ENCODE measurements at places on chromosomes 5 and 9.

DNA sequence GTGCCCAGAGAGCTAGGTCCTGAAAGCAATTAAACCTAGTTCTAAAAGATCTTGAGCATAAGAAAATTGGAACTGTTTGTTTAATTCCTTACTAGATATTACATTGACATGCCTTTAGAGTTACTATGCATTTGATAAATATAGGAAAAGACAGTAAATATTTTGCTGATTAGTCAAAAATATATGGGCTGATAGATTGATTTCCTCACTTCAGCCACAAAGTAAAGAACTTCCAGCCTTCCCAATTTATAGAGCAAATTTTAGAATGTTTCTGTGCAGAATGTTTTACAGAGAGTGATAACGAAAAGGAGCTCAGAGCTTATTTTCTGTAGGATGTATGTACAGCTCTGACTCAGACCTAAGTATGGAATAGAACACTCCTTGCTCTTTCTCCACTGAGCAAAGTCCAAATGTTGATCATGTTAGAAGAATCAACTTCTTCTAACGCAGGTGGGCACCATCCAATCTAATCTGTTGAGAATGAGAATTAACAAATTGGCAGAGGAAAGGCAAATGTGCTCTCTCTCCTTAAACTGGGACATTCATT lies 72.9 kb upstream of the PAM start:
- DNase-seq = no peak

DNA sequence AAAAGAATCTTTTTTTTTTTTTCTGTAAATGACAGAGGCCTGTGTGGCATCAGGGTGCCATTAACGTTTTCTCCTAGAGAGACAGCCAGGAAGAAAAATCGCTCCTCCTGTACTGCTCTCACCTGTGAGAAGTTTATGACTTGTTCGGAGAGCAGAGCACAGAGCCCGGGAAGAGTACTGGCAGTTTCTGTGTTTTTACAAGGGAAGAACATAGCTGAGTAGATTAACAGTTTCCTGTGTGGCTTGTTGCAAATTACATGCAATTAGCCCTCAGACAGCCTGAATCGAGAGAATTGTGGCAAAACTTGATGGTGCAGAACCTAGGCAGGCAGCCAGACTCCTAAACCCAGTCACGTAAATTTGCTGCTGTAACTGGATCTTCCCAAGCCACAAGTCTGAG lies 32.1 kb downstream of the PRKACG start:
- no peak for DNase-seq

DNA sequence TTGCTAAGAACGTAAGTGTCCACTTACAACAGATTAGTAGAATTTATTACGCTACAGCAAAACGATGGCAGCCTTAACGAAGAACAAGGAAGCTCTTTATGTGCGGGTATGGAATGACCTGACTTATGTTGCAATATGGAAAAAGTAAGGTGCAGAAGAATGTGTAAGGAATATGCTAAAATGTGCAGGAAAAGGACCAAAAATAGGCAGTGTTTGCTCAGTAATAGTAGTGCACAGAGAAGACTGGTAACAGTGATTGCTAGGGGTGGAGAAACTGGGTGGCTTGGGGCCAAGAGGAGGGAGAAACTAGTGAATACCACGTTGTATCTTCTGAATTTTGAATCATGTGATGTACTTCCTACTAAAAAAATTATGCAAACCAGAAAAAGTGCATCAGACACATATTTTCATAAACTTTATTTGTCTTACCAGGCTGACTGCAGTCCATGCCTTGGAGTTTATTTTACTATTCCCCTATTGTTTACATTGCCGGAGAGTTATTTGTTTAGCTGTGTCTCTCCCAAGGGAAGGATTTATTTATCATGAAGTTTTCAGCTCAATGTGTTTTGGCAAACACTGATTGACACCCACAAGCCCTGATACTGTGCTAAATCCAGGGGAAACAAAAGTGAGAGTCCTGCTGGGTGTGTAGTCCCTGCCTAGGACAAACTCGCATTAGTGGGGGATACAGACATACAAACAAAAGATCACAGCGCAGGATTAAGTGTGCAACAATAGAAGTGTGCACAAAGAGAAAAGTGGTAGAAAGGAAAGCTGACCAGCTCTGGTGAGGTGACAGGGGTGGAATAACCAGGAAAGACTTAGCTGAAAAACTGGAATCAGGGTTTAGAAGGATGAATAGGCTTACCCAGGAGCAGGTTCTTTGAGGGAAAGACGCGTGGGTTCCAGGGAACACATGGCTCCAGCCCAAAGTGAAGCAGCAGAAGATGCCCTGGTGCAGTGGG lies 34.0 kb upstream of the ZNF484 start:
- DNase-seq = no peak

DNA sequence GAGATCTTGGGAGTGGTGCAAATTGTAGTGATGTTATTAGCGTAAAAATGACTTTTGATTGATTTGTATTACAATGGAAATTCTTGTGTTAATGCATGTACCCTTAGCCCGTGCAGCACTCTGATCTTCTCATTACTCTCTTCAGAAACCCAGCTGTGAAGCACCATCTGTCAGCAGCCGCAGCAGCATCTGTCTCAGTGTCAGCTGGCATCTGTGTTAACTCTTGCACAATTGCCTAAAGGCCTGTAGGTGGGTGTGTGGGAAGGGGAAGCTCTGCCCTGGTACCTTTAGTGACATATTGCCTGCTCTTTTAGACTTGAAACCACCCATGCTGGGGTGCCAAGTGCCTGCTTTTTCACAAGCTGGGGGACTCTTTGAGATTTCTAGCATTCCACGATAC lies 101.3 kb downstream of the FBXL7 start:
- DNase-seq = no peak

DNA sequence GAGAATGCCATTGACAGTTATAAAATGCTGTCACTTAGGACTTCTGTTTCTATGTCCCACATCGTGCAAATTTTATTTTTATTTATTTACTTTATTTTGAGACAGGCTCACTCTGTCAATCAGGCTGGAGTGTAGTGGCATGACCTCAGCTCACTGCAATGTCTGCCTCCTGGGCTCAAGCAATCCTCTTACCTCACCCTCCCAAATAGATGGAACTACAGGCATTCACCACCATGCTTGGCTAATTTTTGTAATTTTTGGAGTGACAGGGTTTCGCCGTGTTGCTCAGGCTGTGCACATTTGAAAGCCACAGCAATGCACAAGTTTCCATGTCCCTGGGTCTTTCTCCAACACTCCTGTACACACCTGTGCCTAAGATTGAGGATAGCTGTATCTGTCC lies 51.8 kb downstream of the ADAMTS16 start:
- no peak for DNase-seq

GRCh38 chr5:132277971-132278853 lies 16.0 kb upstream of the SLC22A4 start:
- DNase-seq = no peak

DNA sequence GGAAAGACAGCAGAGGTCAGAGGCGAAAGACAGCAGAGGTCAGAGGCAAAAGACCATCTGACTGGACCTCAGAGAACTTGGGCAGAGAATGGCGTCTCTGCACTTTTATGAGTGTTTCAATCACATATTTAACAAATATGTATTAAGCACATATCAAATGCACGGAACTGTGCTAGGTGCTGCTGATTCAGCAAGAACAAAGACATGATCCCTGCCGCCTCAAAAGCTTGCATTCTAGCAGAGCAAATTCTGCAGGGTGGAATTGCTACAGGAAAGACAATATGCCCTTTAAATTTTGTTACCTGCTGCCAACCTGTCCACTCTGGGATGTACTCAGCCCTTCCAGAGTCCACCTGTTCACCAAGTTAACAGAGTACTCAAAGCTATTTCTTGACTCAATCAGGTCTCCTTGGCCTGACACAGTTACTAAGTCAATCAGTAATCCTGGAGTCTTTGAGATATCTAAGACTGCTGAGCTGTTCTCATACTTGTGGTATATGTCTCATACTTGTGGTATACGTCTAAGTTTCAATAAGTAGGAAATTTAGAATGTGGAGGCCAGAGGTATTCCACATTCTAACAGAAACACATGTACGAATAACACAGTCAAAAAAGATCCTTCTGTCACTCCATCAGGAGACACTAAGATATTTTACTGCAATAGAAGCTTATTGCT lies 131.8 kb downstream of the GNAQ start:
- no peak for DNase-seq

DNA sequence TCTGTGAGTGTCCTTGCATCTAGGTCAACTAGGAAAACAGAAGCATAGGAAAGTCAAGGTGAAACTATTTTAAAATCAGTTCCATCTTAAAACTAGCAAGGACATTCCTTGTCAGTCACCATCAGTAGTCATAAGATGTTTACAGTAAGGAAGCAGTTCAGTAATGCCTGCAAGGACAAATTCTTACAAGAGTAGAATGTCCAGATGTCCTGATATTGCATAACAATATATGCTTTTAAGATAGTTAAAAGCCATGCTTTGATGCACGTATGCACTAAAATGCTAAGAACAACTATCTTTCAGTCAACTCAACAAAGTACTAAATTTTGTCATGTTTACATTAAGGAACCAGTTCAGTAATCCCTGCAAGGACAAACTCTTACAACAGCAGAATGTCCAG lies 11.3 kb upstream of the SVEP1 start:
- DNase-seq = no peak

All from SK-N-SH (cell line).